CD4-positive, alpha-beta T cell treated with Interleukin-4 for 4 hours (primary cell): ENCODE measurements at places on chromosomes 4 and X.

DNA sequence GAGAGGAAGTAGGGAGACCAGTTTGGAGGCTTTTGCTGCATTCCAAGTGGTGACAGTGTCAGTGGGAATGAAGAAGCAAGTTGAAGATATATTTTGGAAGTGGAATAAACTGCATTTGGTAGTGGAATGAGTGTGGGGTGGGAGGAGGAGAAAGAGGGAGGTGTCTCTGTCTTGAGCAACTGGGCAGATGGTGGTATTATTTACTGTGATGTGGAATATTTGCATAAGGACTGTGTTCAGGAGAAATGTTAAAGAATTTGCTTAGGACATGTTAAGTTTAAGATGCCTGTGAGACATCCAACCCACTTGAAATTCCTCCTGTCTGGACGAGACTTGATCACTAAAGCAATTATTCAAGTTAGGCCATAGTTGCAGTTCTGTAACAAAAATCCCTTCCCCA, 448.9 kb upstream of the AMOT start:
- DNase-seq: no peak

- no peak for DNase-seq
Observed at GRCh38 chrX:78506248-78506647, 152.9 kb downstream of the RTL3 start.

- DNase-seq: no peak
Observed at GRCh38 chr4:78210694-78211410, 153.7 kb downstream of the FRAS1 start.

DNA sequence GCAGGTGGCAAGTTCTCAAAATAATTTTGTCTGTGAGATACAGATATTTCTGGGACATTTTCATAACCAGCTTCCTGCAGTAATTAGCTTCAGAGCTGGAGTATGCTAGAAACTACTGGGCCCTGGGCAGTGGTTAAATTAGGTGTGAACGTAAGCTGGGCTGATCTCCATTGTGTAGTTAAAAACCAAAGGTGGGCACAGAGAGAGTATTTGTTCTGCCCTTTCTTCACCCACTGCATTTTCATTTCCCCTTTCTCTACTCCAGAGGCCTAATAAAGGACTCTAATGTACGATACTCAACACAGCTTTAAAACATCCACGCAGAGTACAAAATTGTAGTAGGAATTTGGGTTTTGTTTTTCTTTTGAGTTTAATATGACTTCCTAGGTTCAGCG, 252.7 kb downstream of the SPRY1 start:
- DNase-seq: no peak

GRCh38 chr4:77454858-77455257, 150.8 kb upstream of the CXCL13 start:
- no peak for DNase-seq

GRCh38 chr4:74524985-74525384, 80.0 kb downstream of the AREG start:
- no peak for DNase-seq

GRCh38 chrX:46991664-46992063, 79.4 kb downstream of the JADE3 start:
- DNase-seq: no peak

GRCh38 chr4:164997324-164997723, 19.9 kb upstream of the TRIM61 start:
- no peak for DNase-seq

DNA sequence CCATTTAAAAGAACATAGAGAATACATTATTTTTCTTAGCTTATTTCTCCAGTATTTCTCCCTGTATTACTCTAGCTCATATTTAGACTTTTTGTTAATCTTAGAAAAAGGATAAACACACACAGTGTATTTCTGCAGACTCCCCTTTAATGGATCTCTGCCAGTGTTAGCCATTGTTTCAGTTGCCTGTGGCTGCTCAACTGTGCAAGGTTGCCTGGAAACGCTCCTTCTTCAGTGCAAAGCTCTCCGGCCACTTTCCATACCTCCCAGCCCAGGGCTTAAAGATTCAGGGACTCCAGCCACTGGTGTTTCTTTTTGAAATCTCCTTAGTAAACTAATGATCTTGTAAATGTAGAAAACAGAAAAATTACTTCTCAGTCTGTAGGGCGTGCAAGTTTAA, 104.9 kb downstream of the SLIT2 start:
- no peak for DNase-seq

- DNase-seq: no peak
Observed at GRCh38 chr4:120228086-120228485, 161.4 kb upstream of the MAD2L1 start.

DNA sequence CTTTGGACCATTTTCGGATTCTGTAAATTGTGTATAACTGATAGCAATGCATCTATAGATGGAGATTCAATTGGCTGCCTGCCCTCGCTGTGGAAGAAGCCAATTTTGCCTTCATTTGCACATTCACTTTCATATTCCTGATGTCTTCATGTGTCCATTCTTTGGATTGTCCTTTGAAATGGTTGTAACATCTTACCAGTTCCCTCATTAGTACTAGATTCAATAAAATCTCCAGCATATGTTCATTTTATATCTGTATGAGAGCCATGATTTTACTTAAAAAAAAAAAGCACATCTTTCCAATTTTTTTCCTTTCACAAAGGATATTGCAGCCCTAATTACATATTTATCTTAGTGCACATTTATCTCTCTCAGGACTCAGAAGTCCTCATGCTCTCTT, 61.7 kb downstream of the BEND2 start:
- DNase-seq: no peak
